Inflammatory macrophage treated with lipopolysaccharide for 4 hours (primary cell): ENCODE measurements at places on chromosomes 5 and 9.

DNA sequence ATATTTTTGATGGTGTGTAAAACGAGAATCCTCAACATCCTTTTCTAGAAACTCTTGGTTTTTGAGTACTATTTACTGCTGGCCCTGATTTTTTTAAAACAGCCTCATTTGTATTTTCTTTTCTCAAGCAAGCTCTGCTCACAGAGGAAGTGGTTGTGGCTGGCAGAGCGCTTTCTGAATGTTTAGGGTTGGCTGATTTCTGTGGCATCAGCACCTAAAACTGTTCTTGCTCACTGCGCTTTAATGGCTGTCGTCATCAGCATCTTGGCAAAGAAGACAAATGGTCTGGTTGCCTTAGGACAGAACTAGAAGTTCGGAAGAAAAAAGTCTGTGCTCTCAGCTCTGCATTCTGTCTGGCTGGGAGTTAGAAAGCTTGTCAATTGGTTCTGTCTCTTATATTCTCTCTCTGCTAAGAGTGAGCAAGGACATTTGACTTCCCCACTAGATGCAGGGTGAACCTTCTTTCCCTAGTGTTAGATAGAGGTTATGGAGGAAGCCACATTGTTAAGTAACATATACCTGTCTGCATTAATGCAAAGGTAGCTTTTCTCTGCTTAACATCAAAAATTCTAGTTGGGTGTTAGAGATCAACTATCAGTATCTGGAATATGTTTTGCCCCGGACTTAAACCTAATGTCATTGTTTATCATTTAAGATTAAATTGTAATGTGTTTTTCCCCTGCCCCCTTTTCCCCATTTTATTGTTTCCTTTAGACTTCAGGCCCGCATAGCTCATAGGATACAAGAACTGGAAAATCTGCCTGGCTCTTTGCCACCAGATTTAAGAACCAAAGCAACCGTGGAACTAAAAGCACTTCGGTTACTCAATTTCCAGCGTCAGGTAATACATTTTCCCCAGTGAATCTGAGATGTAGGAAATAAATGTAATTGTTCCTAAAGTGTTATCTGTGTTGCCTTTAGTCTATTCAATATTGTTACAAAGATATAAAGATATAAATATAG, 39.0 kb downstream of the SMARCA2 start:
- DNase-seq = no peak

DNA sequence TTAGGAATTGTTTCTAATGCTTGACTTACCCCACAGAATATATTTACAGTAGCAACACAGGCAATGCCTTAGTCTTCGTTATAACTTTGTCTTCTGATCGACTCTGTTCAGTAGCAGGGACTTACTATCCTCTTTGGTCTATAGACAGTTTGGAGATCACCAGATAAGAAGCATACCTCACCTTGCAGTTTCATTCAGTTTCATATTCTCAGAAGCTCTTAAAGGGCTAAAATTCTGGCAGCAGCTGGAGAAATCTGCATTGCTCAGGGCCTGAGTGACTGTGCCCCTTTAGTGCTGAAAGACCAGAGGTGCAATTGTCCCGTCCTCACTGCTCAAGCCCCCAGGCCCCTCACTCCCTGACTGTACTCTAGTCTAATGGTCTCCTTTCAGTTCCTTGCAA, 26.0 kb downstream of the ZBTB43 start:
- no peak for DNase-seq

DNA sequence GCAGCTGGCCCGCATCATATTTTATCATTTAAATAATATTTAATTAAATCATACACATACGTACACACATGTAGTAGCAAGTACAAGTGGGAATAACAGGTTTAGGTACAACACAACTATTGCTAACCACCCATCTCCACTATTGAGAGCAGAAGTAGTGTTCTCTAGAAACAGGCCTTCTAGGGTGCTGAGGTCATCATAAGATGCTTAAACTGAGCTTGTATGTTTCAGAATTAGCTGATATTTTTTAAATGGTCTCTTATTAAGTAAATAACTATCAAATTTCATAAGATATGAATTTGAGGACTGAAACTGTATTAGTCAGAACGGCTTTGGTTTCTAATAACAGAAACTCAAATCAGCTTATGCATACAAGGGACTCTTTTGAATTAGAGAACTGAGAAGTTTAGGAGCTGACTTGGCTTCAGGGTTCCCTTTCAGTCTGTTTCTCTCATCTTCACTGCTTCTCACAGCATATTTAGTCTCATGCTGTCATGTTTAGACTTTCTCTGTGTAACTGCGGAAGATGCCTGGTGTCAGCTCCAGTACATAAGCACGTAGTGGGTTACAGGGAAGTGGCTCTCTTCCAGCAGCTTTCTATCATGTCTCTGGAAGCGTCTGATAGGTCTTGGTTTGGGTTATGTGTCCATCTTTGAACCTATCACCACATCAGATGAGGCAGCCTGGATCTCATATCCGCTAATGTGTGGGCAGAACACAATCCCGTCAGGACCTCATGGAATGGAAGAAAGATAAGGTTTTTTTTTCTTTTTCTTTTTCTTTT, 25.0 kb upstream of the OCLN start:
- DNase-seq = peak; percentile 22

DNA sequence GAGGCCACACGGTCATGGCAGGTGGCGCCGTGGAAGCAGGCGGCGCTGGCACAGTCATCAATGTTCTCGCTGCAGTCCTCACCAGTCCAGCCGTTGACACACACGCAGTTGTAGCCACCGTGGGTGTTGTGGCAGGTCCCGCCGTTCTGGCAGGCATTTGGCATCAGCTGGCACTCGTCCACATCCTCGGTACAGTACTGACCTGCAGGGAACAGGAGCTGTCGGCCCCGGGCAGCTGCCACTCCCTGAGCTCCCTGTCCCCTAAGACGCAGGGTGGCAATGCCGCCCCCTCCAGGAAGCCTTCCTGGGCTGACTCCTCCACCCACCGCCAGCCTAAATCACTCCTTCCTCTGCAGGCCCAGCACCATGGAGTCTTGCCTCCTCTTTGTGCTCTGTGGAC, 27.2 kb downstream of the NOTCH1 start:
- no peak for DNase-seq

DNA sequence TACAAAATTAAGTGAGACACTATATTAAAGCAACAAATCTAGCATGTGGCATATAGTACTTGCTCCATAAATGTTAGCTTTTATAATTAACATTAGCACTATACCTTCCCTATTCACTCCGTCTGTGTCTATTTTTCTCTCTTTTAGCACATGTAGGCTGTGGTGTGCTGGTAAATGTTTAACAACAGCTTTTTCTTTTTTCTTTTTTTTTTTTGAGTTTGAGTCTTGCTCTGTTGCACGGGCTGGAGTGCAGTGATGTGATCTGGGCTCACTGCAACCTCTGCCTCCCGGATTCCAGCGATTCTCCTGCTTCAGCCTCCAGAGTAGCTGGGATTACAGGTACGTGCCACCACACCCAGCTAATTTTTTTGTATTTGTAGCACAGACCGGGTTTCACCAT, 62.1 kb downstream of the SPRY4 start:
- DNase-seq = no peak

GRCh38 chr5:2929779-2930178, 178.3 kb upstream of the IRX2 start:
- DNase-seq = no peak

DNA sequence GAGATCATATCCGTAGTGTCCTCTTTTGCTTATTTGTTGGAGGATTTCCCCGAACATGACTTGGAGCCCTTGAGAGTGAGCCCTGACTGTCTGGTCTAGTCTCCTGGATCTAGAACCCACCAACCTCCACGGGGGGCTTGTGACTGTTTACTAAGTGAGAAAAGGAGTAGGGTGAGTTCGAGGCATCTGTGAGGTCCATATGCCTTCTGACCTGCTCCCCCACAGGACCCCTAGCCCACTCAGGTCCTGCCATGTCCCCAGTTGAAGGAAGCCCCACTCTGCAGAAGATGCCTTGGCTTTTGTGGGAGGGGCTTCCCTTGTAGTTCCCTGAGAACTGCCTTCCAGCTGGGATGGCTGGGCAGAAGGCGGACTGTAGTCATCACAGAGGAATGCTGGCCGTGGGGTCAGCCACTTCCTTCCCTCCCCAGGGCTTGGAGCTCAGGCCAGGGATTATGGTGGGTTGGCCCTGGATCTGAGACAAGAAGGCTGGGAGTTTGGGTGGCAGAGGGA, 7.0 kb upstream of the IRF1 start:
- DNase-seq = no peak

DNA sequence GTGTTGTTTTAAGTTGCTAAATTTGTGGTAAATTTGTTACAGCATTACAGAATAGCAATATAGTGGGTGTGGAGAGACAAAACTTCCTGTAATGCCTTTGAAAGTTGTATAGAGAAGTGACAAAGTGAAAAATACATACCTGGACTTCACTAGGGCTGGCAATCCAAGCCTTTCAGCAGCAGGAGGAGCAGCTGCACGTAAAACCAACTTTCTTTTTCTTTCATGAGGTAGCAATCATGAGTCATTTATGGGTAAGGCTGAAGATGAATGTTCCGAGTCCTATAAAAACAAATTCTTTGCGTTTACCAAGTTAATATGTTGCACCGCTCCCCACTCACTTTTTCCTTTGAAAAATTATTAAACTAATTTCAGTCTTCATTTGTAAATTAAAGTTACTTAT, 1138.2 kb downstream of the TAF11L14 start:
- no peak for DNase-seq

DNA sequence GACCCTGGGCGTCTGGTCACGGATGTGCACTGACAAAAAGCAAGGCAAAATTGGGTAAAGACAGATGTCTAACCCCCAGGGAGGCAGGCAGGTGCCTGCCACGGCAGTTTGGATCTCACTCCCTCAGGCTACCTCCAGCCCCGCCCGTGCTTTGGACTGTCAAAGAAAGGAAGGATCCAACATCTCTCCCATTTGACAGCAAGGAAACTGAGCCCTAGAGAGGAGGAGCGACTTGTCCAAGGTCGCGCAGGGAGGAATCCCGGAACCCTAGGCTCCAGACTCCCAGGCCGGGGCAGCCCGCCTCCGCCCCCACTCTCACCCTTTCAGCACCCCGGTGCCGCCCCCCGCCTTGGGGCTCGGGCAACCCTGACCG, 376 bp downstream of the GOLGA1 start:
- no peak for DNase-seq

DNA sequence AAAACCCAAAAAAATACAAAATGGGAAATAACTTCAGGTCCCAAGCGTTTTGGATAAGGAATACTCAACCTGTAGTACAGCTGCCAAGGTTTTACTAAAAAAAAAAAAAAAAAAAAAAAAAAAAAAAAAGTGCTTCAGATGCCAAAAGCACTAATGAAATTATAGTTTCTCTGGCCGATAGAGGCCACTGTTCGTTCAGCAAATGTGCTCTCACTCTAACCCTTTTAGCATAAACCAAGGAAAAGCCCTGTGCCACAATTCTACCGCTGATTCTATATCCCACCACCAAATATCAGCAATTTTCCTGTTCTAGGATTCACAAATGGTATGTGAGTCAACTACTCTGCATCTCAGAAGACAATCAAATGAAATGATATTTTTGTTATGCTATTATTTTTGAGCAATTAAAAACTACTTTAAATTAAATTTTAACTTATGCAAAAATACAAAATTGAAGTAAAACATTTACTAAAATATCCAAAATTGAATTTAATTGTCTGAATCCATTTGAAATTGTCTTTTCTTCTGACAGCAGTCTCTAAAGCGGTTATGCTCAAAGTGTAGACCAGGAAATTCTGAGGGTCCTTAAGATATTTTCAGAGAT, 79.8 kb downstream of the RICTOR start:
- DNase-seq = peak; percentile 36

DNA sequence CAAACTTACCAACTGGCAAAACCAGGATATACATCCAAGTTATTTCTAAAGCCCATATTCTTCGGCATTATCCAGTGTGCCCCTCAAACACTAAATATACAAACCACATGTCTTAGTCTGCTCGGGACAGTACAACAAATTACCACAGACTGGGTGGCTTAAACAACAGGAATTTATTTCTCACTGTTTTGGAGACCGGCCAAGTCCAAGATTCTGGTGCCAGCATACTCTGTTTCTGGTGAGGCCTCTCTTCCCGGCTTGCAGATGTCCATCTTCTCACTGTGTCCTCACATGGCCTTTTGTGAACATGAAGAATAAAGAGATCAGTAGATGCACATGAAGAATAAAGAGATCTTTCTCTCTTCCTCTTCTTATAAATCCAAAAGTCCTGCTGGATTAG, 12.9 kb upstream of the SLCO6A1 start:
- DNase-seq = no peak

GRCh38 chr5:156383510-156384265, 56.7 kb downstream of the SGCD start:
- no peak for DNase-seq

DNA sequence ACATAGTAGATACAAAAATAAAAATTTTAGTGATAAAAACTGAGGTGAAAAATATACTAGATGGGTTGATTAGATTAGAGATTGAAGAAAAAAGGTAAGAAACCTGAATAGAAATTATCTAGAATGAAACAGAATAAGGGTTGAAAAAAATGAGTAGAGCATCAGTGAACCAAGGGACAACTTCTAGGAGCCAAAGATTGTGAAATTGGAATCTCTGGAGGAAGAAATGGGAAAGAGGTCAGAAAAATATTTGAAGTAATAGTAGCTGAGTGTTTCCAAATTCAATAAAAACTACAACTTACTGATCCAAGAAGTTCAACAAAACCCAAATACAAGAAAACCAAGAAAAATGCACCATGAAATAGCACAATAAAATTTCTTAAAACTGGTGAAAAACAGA, 116.6 kb upstream of the STARD4 start:
- DNase-seq = no peak

- no peak for DNase-seq
Observed at GRCh38 chr9:33137781-33138264, 29.3 kb downstream of the B4GALT1 start.

- DNase-seq = no peak
Observed at GRCh38 chr5:150069672-150070627, 16.4 kb downstream of the CSF1R start.

- DNase-seq = peak; percentile 23
Observed at GRCh38 chr5:75337366-75338021, 474 bp downstream of the HMGCR start.

GRCh38 chr5:18238321-18238720, 604.1 kb downstream of the TAF11L14 start:
- DNase-seq = no peak

GRCh38 chr9:99907208-99907532, 716 bp downstream of the STX17 start:
- DNase-seq = no peak

GRCh38 chr9:30574355-30575151, 1809.9 kb upstream of the ACO1 start:
- no peak for DNase-seq

DNA sequence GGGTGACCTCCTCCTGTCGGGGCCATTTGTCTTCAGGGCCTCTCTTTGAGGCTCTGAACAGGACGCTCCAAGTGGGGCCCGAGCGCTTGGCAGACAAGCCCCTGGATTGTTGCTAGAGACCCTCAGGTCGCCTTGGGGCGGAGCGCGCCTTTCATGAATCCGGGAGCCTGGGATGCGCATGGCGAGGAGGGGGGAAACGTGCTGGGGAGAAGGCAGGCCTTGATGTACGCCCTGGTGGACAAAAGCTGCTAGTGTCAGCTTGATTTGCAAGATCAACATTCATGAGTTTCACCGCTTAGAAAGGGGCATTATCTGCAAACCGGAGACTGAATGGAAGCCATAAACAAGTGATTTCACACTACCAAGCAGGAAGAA, 226.3 kb downstream of the SMARCA2 start:
- no peak for DNase-seq
